ENCODE measurements at places on chromosomes 5 and 9. TPM values are rescaled to one million over a fixed set of nuclear protein-coding genes. Genes with fewer than 3 reads are reported as not detected.

The ARSI gene
- 0.25 TPM for total RNA-seq

The KIF20A gene
- total RNA-seq: 0.59 TPM

The SH3GL2 gene
- 3.1 TPM for total RNA-seq

The MYO10 gene
- 4.9 TPM for total RNA-seq

DNA sequence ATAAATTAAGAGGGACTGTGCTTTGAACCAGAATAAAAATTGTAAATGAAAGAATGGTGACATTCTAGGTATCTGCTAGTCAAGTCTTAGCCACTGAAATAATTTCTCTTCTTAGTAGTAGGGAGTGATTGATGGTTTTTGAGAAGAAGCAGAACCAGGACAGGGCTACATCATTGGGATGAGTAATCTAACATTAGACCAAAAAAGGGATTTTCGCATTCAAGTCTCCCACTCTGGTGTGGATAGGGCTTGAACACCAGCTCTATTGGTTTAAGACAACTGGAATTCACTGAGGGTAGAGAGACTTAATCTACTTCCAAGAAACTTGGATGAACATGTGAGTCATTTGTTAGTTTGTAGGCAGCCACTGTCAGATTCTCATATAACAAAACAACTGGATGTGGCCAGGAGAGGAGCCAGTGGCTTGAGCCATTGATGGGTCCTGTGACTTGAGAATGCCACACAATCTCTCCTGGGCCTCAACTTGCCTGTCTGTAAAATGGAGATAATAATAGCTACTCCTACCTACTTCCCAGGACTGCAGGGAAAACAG lies 16.6 kb downstream of the FAT2 start:
- no peak for DNase-seq

DNA sequence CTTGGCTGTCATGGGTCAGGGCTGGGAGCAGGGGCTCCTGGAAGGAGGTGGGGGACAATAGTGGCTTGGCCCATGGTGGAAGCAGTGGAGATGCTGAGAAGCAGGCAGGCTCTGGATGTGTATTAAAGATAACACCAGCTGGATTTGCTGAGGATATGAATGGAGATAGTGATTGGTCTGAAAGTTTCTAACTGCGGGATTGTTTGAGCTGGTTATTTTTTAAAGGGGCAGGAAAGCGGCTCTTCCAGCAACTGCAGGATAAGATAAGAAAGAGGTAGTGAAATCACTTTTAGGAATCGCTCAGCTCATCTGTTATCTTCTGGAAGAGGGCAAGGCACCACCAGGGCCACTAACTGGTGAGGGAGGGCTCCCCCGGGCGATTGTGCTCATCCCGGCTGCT lies 125.5 kb downstream of the TENT4A start:
- DNase-seq: no peak

GRCh38 chr5:168721002-168721753 lies 142.0 kb upstream of the PANK3 start:
- no peak for DNase-seq
